ENCODE measurements at places on chromosomes 7 and 10. TPM values are rescaled to one million over a fixed set of nuclear protein-coding genes. Genes with fewer than 3 reads are reported as not detected.

The MAT1A gene
- not detected for total RNA-seq

The CRYGN gene
- total RNA-seq: not detected

The NPY gene
- 1.8 TPM for total RNA-seq

The NUDT13 gene
- total RNA-seq: 0.84 TPM

The TBRG4 gene
- total RNA-seq: 117 TPM

The EFCAB10 gene
- 0.06 TPM for total RNA-seq

The MCM10 gene
- total RNA-seq: 53.1 TPM

The IFIT1B gene
- total RNA-seq: not detected

The GHRHR gene
- not detected for total RNA-seq

The AP4M1 gene
- 13.9 TPM for total RNA-seq

The NXPH1 gene
- not detected for total RNA-seq

The ZNF722 gene
- total RNA-seq: not detected

The AP5Z1 gene
- total RNA-seq: 13.6 TPM

The ZNF425 gene
- total RNA-seq: 0.89 TPM

The HYAL4 gene
- not detected for total RNA-seq

The TAS2R40 gene
- total RNA-seq: not detected

The CDNF gene
- not detected for total RNA-seq

The ERLIN1 gene
- total RNA-seq: 43.2 TPM

The ZNF467 gene
- total RNA-seq: not detected
